ENCODE measurements at places on chromosomes 6 and 20. TPM values are rescaled to one million over a fixed set of nuclear protein-coding genes. Genes with fewer than 3 reads are reported as not detected.

Gene ATG5
- total RNA-seq = 33.4 TPM

Gene C6orf62
- 97.0 TPM for total RNA-seq

Gene TCP11
- not detected for total RNA-seq

Gene TRIM10
- total RNA-seq = not detected

Gene PPP1R11
- 59.3 TPM for total RNA-seq

Gene BCLAF1
- total RNA-seq = 210 TPM

Gene PM20D2
- total RNA-seq = 10.6 TPM

Gene SLC17A2
- total RNA-seq = not detected

- no peak for DNase-seq
These were observed 133.1 kb upstream of the PCSK2 start for GRCh38 chr20:17093782-17094181.

DNA sequence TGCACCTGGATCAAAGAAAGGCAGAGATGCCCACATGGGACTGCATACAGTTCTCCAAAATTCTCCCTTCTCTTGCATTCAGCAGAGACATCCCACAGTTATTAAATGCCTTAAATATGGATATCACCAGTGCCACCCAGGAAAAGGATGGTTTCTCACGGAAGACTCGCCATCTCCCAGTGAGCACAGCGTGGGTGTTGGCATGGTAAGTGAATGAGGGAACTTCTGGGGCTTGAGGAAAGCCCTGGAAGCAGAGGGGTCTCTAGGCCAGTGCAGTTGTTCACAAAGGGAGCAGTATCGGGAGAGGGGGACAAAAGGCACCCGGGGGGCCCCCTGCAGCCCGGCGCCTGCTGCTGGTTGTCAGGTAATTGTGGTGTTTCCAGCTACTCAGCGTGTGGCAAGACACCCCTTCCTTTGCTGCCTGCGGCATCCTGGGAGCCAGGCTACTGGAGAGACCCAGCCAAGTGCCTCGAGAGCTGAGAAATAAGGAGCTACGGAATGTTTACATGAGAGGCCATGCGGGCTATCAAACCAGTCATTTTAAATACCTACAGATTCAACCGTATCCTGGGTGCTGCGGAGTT, 125.4 kb downstream of the PXDC1 start:
- no peak for DNase-seq

DNA sequence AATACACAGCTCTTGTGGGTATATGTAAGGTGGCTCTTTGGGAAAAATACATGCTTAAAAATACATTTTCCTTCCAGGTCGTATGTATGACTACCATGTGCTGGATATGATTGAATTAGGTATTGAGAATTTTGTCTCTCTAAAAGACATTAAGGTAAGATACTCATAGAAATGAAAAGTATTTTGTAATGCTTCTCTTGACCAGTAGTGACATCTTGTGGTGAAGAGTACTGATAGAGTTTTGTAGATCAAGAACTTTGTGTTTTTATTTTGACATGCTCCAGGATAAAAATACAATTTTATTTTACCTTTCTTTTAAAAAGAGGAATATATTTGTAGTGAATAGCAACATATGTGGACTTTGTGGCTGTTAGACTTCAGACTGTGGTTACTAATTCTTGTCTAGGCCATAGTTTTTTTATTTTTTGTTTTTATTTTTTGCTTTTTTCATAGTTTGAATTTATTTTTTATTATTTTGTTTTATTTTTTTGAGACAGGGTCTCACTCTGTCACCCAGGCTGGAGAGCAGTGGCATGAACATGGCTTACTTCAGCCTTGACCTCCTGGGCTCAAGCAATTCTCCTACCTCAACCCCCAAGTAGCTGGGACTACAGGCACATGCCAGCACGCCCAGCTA, 17.9 kb downstream of the RPF2 start:
- DNase-seq = no peak

DNA sequence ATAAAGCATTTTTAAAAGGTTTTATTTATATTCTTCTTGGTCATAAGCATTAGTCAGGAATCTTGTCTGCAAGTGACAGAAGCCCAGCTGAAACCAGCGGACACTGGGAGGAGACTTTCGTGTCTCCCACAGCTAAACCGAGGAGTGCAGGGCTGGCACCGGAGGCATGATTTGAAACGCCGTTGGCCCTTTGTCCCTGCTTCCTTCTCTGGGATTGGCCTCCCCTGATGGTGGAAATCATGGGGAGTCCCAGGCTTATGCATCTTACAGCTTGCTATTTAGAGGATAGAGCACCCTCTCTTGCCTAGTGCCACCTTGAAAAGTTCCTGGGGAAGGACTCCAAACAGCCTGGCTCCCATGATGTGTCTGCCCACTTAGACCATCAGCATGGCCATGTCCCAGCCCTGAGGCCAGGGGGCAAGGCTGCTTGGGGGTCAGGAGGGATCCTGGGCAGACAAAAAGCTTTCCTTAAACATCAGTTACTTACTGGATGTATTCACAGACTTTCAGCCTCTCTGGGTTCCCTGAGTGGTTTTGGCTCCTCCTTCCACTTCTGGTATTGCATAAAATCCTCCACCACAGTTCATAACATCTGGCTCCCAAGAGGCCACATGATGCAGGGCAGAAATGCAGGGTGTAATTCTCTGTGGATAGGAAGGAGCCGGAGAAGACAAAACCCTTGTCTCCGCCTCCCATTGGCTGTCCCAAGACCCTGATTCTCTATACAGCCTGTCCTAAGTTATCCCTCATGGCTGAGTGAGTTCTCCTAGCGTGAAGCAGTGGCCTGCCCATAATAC, 49.3 kb upstream of the INSM1 start:
- DNase-seq = no peak

GRCh38 chr6:139064981-139065665, 36.6 kb downstream of the ABRACL start:
- no peak for DNase-seq

GRCh38 chr6:96499781-96500180, 21.8 kb upstream of the UFL1 start:
- no peak for DNase-seq

- no peak for DNase-seq
These were observed 265.8 kb downstream of the TAF4 start for GRCh38 chr20:61799928-61800327.

GRCh38 chr6:3019065-3019464, 19.4 kb downstream of the NQO2 start:
- no peak for DNase-seq

DNA sequence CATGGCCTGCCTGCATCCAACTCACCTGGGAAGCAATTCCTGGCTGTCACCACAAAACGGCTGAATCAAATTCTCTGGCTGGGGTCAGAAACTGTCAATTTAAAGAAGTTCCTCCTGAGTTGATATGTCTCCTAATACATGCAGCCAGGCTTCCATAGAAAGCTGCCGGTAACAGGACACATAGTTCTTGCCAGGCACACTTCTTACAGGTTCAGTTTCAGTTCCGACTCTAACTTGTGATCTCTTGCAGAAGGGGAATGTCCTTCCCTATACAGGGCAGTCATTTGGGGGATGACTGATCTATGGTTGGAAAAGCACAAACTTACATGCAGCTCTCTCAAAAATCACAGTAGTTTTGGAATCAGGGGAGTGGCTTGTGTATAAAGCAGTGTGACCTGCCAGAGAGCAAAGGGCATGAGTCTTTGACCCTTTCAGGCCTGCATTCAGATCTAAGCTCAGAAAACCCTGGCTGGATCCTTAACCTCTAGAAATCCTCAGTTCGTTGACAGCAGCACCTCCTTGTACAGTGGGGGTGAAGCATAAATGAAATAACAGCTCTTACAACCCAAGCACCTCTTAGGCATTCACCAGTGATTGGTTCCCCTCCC, 195.6 kb downstream of the SCP2D1 start:
- DNase-seq = no peak

DNA sequence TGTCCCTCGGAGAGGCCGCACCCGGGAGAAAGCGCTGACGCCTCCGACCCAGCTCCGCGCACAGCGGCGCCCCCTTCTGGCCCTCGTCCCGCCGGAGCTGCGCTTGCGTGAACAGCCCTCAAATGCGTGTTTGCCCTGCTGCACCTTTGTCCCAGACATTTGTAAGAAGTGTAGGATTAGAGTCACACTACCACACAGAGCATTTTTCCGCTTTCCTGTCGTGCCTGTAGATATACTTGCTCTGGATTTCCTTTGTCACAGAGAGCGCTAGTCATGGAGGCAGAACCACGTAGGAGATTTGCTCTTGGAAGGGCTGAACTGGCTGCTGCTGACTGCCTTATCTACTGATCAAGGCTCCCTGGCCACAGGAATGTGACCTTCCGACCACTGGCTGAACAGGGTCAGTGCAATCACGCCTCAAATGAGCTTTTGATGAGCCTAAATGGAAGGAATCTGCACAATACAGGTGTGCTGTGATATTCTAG, 62.3 kb downstream of the PAX1 start:
- no peak for DNase-seq

GRCh38 chr6:44122801-44123200, 4.5 kb downstream of the MRPL14 start:
- DNase-seq = no peak

- DNase-seq = no peak
These were observed 146.7 kb downstream of the TASP1 start for GRCh38 chr20:13492001-13492481.

DNA sequence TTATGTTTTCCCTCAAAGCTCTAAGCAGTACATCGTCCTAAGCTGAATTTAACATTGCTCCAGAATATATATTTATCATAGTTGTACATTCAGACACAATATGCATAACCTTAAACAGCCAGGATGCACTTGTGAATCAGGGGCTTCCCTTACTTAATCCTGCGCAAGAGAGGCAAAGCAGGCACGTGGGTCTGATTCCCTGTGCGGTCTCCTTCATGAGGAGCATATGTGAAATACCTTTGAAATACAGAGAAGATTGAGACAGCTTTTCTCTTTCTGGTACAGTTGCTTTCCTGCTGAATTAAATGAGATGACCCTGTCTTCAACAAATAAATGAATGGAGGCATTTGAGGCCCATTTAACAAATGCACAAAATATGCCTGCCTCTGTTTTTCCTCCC, 1.5 kb downstream of the HTR1E start:
- no peak for DNase-seq

DNA sequence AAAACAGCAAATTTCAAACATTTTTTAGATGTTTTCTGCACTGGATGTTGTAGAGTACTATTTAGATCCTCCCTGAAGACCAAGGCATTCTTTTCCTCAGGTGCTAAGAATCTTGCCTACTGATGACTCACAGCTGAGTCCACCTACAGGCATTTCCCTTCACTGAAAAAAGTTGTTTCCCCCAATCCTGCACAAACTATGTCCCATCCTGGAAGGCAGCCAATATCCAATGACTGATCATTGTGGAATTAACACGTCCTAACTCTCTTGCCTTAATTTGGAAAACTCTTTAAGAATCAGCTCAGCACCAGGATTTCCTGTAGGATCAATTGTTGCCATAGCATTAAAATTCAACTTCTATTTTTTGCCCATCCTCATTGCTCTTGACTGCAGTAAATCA, 268.4 kb upstream of the IRAK1BP1 start:
- DNase-seq = no peak

- no peak for DNase-seq
These were observed 9.1 kb downstream of the ZNFX1 start for GRCh38 chr20:49268600-49269365.

DNA sequence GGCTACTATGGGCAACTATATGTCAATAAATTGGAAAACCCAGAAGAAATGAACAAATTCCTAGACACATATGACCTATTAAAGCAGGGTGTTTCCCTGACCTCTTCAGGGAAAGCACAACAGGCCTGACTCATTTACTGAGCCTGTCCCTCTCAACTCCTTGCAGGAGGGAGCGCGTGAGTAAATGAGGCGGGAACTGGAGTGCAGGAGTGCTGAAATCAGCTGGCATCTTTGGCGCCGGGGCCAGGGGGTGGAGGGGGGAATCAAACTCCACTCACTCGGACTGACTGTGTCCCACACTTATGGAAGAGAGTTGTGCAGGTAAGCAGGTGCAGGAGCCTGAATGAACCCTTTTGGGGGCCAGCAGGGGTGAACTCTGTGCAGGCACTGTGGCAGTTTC, 671.2 kb upstream of the PTCHD4 start:
- no peak for DNase-seq

GRCh38 chr6:9095729-9096128, 660.4 kb upstream of the SLC35B3 start:
- no peak for DNase-seq

GRCh38 chr20:14761903-14762302, 424.5 kb upstream of the FLRT3 start:
- DNase-seq = no peak

GRCh38 chr6:19812512-19813119, 24.6 kb upstream of the ID4 start:
- no peak for DNase-seq

DNA sequence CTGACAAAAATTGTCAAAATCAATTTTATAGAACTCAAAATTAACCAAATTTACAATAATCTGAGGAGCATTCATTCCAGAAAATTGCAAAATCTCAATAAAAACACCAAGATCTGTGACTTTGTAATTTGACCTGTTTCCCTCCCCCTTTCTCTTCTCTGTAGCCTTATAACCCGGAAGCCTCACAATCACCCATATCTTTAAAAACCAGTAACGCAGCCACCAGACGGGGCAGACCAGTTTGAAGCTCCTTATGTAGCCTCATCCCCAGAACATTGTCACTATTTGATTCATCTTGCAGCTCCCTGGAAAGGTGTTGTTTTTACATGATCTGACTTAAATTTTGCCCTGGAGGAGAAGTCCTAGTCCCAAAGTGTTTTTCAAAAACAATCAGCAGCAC, 27.5 kb upstream of the TGM6 start:
- DNase-seq = no peak

- DNase-seq = no peak
These were observed 7.8 kb downstream of the HCRTR2 start for GRCh38 chr6:55182016-55182650.
